Common myeloid progenitor, CD34-positive (primary cell): ENCODE measurements at places on chromosomes 4 and X.

GRCh38 chr4:85028910-85029309 is 62.4 kb upstream of the WDFY3 start:
- no peaks in the 10 kb centered on the region for H3K4me1 ChIP-seq
- no peak overlapping the region for H3K4me3 ChIP-seq
- H3K27ac ChIP-seq = no peak overlapping the region
- DNase-seq = no peak

- H3K27ac ChIP-seq = no peak overlapping the region
- H3K4me3 ChIP-seq = no peak overlapping the region
- H3K4me1 ChIP-seq = no peaks in the 10 kb centered on the region
- H3K36me3 ChIP-seq = no peaks in the 10 kb centered on the region
- H3K27me3 ChIP-seq = no peaks in the 10 kb centered on the region
These were observed 349.2 kb upstream of the NOCT start for GRCh38 chr4:138666366-138666765.

DNA sequence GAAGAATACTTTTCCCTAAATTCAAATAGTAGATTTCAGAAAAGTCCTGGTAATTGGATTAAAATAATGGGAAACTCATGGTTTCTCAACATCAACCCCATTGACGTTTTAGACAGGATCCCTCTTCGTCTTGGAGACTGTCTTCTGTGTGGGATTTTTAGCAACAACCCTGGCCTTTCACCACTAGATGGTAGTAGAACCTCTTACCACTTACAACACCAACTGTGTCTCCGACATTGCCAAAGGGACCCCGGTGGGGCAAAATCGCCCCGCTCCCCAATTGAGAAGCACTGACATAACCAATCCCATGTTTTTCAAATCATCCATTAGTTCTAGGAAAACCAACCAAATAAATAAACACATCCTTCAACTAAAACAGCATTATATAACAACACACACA is 16.9 kb upstream of the ANOS1 start:
- no peak overlapping the region for H3K4me3 ChIP-seq
- H3K36me3 ChIP-seq = no peaks in the 10 kb centered on the region
- no peaks in the 10 kb centered on the region for H3K27me3 ChIP-seq
- no peak overlapping the region for H3K27ac ChIP-seq

GRCh38 chr4:1255699-1256098 is 6.8 kb upstream of the CTBP1 start:
- no peaks in the 10 kb centered on the region for H3K36me3 ChIP-seq
- no peak for DNase-seq
- H3K27ac ChIP-seq = no peak overlapping the region
- H3K4me1 ChIP-seq = no peaks in the 10 kb centered on the region
- H3K27me3 ChIP-seq = no peaks in the 10 kb centered on the region

DNA sequence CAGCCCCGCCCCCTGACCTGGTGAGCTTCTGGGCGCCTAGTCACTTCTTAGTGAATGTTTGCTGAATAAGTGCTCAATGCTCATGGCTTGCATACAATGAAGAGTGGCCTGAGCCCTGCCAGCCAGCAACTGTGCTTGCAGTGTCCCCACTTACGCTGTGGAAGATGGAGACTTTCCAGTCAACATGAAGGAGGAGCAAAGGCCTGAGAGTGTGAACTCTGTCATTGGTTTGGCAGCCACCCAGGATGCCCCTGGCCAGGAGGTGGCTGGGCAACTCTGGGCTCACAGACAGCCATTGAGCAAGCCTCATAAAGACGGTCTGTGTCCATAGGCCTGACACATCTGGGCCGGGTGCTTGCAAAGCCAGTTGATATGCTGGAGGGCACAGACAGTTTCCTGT is 72.1 kb upstream of the MAMLD1 start:
- no peaks in the 10 kb centered on the region for H3K36me3 ChIP-seq
- no peaks in the 10 kb centered on the region for H3K4me1 ChIP-seq
- no peak overlapping the region for H3K27ac ChIP-seq
- no peak overlapping the region for H3K4me3 ChIP-seq
- DNase-seq = no peak

DNA sequence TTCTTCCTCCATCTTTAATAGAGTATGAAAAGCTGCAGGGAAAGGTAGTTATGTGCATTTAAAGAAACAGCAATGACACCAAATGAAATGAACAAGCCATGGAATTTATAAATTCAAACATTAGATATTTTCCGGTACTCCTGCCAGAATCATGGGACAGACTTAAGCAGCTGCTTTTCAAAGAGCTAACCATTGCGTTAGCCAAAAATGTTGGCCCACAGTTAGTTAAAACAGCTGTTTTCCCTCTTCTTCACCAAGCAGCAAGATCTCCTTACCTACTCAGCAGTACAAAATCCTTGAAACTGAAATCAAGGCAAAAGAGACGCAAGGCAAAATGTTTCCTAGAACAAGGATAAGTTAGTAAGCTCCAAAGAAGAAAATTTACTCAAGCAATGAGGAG is 64.0 kb downstream of the MANBA start:
- no peaks in the 10 kb centered on the region for H3K27me3 ChIP-seq
- H3K27ac ChIP-seq = no peak overlapping the region
- no peak overlapping the region for H3K4me3 ChIP-seq
- peaks cover 29% of the 10 kb centered on the region for H3K36me3 ChIP-seq

- H3K36me3 ChIP-seq = peaks cover 2% of the 10 kb centered on the region
- no peaks in the 10 kb centered on the region for H3K4me1 ChIP-seq
- H3K27me3 ChIP-seq = no peaks in the 10 kb centered on the region
- H3K4me3 ChIP-seq = peak overlapping the region; percentile 30
- no peak for DNase-seq
These were observed 718 bp downstream of the SPIN3 start for GRCh38 chrX:56994375-56995270.

DNA sequence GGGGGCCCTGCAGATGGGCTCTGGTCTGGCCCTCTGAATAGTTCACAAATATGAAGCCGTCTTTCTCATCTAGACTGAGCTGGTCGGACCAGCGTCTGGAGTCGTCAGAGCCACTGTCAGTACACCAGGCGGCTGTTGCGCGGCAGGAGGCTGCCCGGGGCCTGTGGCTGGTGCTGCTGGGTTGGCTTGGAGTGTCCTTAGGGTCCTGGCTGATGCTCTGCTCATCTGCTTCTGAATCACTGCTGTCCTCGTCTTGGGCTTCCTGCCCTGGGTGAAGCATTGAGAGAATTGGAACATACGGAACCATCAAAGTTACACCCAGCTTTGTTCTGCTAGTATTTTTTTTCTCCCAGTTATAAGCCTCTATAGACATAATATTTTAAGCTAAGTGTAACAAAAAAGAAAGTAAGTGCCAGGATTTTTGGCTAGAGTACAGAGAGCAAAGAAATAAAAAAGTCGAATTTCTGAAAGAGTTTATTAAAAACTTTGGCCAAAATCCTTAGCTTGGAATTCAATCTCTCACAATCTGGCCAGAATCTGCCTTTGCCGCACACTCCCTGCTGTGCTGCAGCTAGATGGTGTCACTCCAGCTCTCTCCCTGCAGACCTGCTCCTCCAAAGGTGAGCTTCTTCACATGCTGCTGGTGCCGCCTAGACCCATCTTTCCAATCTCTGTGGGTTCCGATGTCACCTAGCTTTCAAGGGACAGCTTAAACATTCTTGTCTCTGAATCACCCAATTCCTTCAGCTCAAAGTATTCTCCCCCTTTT is 96.2 kb downstream of the CDS1 start:
- no peak for DNase-seq
- no peak overlapping the region for H3K27ac ChIP-seq
- H3K27me3 ChIP-seq = no peaks in the 10 kb centered on the region
- H3K4me3 ChIP-seq = no peak overlapping the region
- H3K36me3 ChIP-seq = peaks cover 6% of the 10 kb centered on the region

- H3K4me3 ChIP-seq = no peak overlapping the region
- no peak overlapping the region for H3K27ac ChIP-seq
- H3K27me3 ChIP-seq = no peaks in the 10 kb centered on the region
- DNase-seq = no peak
- no peaks in the 10 kb centered on the region for H3K36me3 ChIP-seq
These were observed 158.3 kb upstream of the TAPT1 start for GRCh38 chr4:16384576-16384975.

DNA sequence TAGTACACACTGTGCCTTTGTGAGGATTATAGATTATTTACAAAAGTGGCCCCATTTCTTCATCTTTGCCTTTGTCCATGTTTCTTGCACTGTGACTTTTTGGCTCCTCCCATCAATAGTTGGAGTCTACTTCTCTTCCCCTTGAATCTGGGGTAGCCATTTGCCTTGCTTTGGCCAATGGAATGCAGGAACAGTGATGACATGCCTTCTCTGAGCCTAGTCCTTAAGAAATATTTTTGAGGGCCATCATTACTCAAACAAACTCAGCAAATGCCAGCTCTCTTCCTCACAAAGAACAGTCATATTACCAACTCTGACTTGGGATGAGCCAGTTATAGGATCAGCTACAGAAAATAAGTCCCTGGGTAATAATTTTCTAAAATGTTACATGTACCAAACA is 189.6 kb downstream of the FRMPD4 start:
- H3K4me3 ChIP-seq = no peak overlapping the region
- H3K27me3 ChIP-seq = no peaks in the 10 kb centered on the region
- no peak overlapping the region for H3K27ac ChIP-seq
- no peak for DNase-seq
- H3K36me3 ChIP-seq = no peaks in the 10 kb centered on the region

- H3K27me3 ChIP-seq = no peaks in the 10 kb centered on the region
- H3K27ac ChIP-seq = no peak overlapping the region
- H3K4me3 ChIP-seq = no peak overlapping the region
- DNase-seq = no peak
- H3K36me3 ChIP-seq = no peaks in the 10 kb centered on the region
These were observed 64.1 kb upstream of the GUCY1A1 start for GRCh38 chr4:155602351-155603140.

GRCh38 chrX:1727531-1728027 is 112.7 kb downstream of the ASMT start:
- H3K4me1 ChIP-seq = no peaks in the 10 kb centered on the region
- no peaks in the 10 kb centered on the region for H3K36me3 ChIP-seq
- no peak overlapping the region for H3K27ac ChIP-seq
- H3K27me3 ChIP-seq = no peaks in the 10 kb centered on the region

GRCh38 chrX:10926404-10926803 is 184.7 kb upstream of the HCCS start:
- H3K27me3 ChIP-seq = no peaks in the 10 kb centered on the region
- H3K27ac ChIP-seq = no peak overlapping the region
- H3K4me1 ChIP-seq = no peaks in the 10 kb centered on the region
- H3K36me3 ChIP-seq = no peaks in the 10 kb centered on the region
- no peak for DNase-seq

DNA sequence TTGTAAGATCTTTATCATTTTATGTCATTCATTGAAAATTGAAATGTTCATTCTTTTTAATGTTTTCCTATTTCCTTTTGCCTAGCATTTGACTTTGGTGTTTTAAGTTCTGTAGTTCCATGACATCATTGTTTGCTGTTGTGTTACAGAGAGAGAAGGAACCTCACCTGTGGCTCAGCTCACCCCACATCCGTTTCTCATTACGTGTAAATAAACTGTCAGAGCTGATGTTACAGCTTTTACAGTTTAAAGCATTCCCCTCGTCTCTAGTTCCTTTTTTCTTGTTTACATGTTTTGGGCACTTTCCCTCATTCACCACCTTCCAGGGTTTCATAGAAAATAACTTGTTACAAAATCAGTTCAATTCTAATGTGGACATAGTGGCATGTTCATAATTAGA is 137.2 kb downstream of the FNIP2 start:
- H3K4me3 ChIP-seq = no peak overlapping the region
- H3K36me3 ChIP-seq = peaks cover 5% of the 10 kb centered on the region
- no peak overlapping the region for H3K27ac ChIP-seq
- no peaks in the 10 kb centered on the region for H3K4me1 ChIP-seq

DNA sequence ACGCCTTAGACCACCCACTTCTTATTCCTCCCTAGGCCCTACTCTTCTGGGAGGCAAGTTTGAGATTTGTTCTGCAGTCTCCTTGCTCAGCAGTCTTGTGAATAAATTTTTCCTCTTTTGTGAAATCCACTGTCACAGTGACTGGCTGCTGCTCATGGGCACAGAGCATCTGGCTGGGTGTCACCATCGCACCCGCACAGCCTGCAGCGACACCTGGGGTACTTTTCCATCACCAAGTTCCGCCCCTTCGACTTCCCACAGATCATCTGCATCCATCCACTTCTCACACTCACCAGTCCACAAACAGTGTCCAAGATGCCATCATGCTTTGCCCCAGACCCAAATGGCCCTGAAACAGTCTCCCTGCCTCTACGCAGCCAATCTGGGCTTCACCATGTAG is 36.4 kb upstream of the AFAP1 start:
- H3K36me3 ChIP-seq = no peaks in the 10 kb centered on the region
- H3K27ac ChIP-seq = no peak overlapping the region
- no peak for DNase-seq

- H3K27ac ChIP-seq = peak overlapping the region; percentile 70
- H3K4me3 ChIP-seq = peak overlapping the region; percentile 65
- H3K4me1 ChIP-seq = peaks cover 4% of the 10 kb centered on the region
- no peak for DNase-seq
These were observed 636 bp upstream of the TIMM8A start for GRCh38 chrX:101349193-101349562.

DNA sequence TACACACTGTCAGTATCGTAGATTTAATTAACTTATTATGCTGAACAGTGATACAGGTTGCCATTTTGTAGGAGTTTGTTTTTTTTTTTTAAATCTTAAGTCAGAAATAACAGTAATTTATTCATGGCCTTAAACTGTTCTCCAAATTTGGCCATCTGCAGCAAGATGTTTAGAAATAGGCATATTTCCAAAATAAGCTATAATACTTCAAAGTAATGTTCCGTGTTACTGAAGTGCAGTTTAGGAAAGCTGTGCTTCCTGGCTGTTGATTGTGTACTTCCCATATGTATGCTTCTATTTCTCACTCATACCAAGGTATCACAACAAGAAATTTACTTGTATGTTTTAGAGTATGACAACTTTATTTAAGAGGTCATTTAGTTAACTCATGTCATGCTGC is 28.9 kb downstream of the CPEB2 start:
- no peak overlapping the region for H3K4me3 ChIP-seq
- no peaks in the 10 kb centered on the region for H3K4me1 ChIP-seq
- H3K36me3 ChIP-seq = peaks cover 6% of the 10 kb centered on the region
- DNase-seq = no peak

GRCh38 chrX:115098897-115099296 is 81.5 kb upstream of the IL13RA2 start:
- H3K4me1 ChIP-seq = no peaks in the 10 kb centered on the region
- H3K4me3 ChIP-seq = no peak overlapping the region
- H3K27ac ChIP-seq = no peak overlapping the region
